ENCODE measurements at places on chromosomes 16 and 17.

- no peak for DNase-seq
Observed at GRCh38 chr16:23608194-23608593, 12.1 kb upstream of the NDUFAB1 start.

- peak; percentile 96 for DNase-seq
Observed at GRCh38 chr17:75845058-75845711, 981 bp upstream of the UNC13D start.

DNA sequence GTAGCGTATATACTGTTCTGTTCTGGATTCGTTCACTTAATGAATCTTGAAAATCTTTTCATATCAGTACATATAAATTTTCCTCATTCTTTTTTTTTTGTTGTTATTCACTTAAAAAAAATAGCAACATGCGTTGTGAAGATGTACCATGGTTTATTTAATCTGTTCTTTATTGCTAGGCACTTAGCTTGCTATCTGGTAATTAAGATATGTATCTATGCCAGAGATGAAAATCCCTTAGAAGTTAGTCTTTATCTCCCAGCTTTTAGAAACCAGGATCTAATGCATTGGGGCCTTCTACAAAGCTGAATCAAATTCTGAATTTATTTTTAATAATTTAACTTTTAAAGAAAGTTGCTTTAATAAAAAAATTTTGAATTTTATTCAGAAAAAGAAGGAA, 13.0 kb upstream of the DNAJA2 start:
- no peak for DNase-seq

GRCh38 chr17:51706093-51706492, 445.7 kb downstream of the UTP18 start:
- no peak for DNase-seq

GRCh38 chr17:74114881-74115470, 88.5 kb upstream of the RPL38 start:
- DNase-seq, result no peak

- DNase-seq, result no peak
Observed at GRCh38 chr17:17606416-17607000, 15.0 kb upstream of the PEMT start.

DNA sequence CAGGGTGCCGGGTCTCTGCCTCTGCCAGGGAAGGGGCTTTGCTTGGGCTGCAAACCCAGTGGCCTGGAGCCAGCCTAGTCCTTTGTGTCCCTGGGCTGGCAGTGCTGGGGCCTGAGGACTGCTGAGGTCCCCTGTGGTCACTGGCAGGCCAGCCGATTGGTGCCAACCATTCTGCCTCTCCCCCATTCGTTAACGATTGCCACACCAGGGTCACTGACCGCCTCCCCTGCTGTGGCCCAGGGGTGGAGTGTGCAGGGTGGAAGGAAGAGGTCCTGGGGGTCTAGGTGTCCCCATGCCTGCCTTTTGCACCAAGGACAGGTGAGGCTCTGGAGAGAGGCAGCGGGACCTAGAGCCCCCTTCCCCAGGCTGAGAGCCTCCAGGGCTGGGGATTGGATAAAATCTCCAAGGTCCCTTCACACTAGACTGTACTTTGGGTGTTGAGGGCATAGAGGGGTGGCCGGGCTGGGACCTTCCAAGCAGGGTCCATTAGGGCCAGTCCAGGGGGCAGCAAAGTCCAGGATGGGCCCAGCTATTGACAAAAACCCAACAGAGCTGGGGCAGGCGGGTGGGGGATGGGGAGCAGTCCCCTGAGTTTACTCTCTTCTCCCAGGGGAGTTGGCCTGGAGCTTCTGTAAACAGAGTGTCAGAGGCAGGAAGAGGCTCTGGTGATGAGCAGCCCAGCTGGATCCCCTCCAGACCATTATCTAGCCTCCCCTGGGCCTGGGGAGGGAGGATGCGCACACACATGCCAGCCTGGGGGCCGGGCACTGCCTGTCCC, 1.1 kb downstream of the VASN start:
- no peak for DNase-seq

- DNase-seq, result no peak
Observed at GRCh38 chr16:27254262-27254811, 14.2 kb downstream of the NSMCE1 start.

DNA sequence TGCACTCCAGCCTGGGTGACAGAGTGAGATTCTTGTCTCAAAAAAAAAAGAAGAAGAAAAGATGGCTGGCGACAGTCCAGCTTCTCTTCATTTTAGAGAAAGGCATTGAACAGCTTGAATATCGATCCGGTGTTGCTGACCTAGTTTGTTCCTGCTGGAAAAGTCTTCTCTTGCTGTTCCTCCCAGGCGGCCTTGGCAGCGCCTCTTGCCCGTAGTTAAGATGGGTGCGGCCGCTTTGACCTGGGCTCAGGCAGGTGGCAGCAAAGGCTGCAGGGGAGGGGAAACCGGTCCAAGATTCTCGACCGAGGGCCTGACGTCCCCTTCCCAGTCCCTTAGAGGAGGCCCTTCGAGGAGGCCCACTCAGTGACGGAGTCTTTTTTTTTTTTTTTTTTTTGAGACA, 3.8 kb upstream of the ZNF764 start:
- no peak for DNase-seq

GRCh38 chr17:7993972-7994589, 8.3 kb upstream of the GUCY2D start:
- no peak for DNase-seq

DNA sequence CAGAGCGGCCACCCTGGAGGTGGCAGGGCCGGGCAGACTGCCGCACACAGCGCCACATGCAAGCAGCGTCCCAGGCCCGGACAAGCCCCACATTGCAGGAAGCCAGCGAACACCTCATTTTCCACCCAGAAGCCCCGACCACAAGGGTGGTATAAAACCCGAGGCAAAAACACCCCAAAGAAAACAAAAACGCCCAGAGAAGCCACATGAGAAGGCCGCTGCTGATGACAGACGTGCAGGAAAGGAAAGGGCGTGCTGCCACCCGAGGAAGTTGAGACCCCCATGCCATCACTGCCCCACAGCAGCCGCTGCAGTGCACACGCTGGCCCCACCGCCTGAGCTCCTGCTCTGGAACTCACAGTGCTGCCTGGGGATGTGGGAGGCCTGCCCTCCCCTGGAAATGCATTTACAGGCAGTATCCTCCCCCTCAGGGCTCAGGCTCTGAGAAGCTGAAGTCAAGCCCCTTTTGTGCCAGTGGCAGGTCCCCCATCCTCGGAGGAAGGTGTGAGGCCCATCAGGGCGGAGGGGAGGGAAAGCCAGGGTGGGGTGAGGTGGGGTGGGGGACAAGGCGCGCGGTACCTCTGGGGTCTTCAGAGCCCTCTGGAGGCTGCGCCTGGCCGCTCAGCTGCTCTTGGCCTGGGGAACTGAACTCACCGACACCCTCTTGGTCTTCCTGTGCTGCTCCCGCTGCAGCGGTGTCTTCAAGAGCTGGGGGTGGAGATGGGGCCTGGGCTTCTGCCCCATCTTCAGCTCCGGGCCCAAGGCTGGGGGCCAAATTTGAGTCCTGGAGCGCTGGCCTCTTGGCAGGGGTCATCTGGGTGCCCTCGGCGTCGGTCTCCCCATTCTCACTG, 62.0 kb downstream of the IL21R start:
- no peak for DNase-seq

DNA sequence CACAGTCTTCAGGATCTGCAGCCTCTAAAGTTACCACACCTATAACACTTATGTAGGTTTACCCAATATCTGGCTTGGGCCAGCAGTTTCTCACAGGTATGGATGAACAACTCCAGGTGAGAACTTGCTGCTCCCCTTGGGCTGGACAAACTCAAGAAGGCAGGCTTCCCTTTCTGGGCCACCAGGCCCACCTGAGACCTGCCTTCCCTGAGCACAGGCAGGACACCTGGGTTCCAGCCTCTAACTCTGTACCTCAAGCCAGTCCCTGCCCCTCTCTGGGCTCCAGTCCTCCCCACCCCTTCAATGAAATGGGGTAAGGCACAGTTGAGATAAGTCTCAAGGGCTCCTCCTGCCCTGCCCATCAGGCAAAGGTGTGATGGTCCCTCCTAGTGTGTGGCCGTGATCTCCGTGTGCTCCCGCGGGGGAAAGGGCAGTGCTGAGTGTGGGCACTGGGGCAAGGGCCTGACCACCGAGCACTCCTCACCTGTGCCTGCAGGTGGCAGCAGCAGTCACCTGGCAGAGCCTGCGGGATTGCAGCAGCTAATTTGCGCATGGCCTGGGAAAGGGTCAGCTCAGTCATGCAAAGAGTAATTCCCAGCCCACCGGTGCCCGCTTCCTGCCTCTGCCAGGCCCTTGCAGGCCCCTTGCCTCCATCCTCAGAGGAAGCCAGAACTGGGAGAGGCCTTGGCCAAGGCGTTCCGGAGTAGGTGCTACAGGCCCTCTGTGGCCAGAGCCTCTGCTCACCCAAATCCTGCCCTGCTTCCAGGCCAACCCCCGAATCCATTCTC, 28.2 kb upstream of the ADGRG1 start:
- peak; percentile 47 for DNase-seq

GRCh38 chr17:74678541-74678940, 34.2 kb downstream of the CD300LF start:
- no peak for DNase-seq

- no peak for DNase-seq
Observed at GRCh38 chr17:51035431-51035830, 85.2 kb downstream of the SPAG9 start.

GRCh38 chr16:12366313-12366712, 389.8 kb downstream of the SNX29 start:
- DNase-seq, result no peak

DNA sequence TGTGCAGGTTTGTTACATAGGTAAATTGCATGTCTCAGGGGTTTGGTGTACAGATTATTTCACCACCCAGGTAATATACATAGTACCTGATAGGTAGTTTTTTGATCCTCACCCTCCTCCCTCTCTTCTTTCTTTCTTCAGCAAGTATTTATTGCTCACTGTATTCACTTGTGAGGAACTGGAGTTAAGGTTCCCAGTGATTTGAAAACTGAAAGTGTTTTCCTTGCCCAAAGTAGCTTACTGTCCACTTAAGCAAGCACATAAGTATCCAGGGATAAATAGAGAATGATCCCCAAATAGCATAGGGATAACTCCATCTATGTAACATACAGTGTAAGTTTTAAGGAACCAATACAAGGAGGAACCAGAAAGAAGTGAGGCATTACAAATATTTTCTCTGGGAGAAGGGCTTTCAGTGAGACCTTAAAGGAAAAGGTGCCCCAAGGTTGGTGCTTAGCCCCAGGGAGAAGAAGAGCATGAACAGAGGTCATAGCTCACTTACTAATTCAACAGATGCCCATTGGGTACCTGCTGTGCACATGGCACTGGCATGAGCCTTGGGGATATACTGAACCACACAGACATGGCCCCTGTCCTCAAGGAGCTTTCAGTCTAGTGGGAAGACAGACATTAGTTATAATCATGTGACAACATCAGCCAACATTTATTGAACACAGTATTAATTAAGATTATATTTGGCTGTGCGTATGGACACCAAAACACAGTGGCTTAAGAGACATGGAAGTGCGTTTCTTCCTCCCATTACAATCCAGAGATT, 17.0 kb downstream of the MYL4 start:
- no peak for DNase-seq

- no peak for DNase-seq
Observed at GRCh38 chr16:20089246-20089965, 15.7 kb upstream of the GPR139 start.
